Activated naive CD4-positive, alpha-beta T cell treated with anti-CD3 and anti-CD28 coated beads, Interleukin-2, amount 50 U/mL, for 72 hours (primary cell): ENCODE measurements at places on chromosomes 1 and 21. TPM values are rescaled to one million over a fixed set of nuclear protein-coding genes. Genes with fewer than 3 reads are reported as not detected.

DNA sequence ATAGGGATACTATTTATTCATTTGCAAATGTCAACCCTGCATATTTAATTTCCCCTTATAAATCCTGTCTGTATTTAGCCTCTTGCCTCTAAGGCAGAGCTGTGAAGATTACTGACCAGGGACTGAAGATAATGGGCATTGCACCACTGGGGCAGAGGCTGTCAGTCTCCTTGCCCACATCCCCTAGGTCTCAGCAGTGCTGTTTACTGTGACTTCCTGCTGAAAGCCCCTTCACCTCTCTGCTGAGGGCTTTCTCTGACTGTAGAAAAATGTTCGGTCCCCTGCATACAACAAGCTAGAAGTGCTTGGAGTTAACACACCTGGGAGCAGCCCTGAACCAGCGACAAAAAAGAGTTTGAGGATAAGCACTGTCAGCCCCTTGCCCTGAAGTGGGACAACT, 28.8 kb downstream of the SLC5A9 start:
- DNase-seq: peak; percentile 42

GRCh38 chr1:70820995-70821394, 226.6 kb downstream of the PTGER3 start:
- DNase-seq: no peak

GRCh38 chr1:13960375-13960987, 260.5 kb downstream of the PRDM2 start:
- no peak for DNase-seq

Gene MRPL39
- total RNA-seq: 66.3 TPM

GRCh38 chr1:182589931-182590330, 875 bp upstream of the RNASEL start:
- no peak for DNase-seq

Gene RGS18
- 0.09 TPM for total RNA-seq
